ENCODE measurements at places on chromosomes 6 and 20. TPM values are rescaled to one million over a fixed set of nuclear protein-coding genes. Genes with fewer than 3 reads are reported as not detected.

DNA sequence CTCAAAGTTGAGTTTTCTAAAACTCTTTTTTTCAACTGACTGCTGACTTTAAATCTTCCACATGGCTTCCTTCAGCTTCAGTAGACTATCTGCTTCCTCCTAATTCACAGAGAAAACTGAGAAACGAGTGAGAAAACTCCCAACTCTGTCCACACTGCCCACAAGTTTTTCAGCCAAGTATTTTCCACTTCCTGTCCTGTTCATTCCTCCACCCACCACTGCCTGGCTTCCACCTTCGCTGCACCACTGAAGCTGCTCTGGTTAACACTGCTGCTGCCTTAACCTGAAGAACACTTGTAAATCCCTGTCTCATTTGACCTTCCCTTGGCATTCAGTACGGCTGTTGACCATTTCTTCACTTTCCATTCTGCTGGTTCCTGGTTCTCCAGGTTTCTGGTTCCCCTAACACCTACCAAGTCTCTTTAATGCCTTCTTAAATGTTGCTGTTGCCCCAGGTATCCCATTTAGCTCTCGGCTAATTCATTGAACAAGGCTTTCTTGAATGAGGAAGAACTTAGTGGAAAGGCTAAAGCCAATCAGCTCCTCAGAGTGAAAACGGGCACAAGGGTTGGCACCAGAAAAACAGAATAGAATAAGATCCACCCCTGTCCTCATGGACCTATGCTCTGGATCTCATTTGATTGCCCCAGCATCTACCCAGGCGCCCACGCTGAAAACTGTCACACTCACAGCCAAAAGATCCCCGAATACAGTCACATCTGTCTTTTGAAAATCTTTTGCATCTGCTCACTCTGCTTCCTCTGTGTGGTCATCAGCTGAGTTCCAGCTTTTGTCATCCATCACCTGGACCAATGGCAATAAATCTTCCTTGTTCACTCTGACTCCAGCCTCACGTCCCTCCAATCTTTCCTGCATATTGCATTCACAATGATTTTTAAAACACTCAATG is 104.4 kb upstream of the TAB2 start:
- no peak for ATAC-seq

GRCh38 chr20:50073500-50073899 is 39.5 kb downstream of the UBE2V1 start:
- no peak for ATAC-seq

DBNDD2 gene
- total RNA-seq = 9.5 TPM

DNA sequence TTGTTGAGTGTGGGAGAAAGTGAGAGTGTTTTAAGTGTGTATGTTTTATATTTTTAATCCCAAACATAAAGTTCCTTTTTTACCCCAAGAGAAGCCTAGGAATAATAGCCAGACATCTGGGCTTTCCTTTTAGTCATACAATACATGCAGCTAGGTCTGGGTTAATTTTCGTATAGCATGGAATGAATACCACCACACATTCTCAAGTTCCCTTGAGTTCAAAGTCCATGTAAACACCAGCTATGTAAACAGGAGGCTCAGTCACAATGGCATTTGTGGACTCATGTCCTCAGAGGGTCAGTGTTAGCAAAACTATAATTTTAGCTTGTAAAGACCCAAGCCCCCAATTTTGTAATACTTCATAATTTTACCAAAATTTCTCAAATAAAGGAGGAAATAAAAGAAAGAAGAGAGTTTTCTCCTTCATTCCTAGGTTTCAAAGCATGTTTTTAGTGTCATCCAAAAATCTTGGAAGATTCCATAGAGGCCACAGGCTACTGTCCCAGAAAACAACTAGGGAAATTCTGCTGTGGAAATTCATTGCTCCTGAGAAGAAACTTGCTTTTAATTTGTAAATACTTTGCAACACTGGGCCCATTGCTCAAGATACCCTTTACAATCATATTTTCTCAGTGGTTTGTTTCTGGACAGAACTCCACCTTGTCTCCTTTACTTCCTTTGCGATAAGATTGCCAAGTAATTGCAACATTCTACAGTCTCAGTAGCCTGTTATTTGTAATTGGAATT is 671.2 kb downstream of the COL12A1 start:
- no peak for ATAC-seq

GRCh38 chr6:128648022-128648598 is 127.7 kb upstream of the PTPRK start:
- no peak for ATAC-seq

ULBP1 gene
- 3.8 TPM for total RNA-seq

DNA sequence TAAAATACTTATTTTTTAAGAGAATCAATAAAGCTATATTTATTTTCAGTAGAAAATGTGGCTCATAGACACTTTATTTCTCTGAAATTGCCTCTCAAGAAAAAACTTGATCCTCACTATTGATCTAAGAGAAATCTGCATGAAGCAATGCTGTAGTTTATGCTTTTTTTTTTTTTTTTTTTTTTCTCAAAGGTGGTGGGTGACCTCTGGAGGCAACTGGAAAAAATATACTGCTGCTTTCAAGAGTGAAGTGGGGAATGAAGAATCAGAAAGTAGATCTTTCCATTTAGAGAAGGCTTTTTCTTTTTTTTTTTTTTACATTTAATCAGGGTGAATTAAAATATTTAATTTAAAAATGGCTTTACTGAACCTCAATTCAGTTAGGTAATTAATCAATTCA is 169.3 kb downstream of the SLC16A10 start:
- ATAC-seq = no peak

- peak; percentile 76 for ATAC-seq
Measured at GRCh38 chr20:62921119-62921687, 5.1 kb downstream of the DIDO1 start.

PRDM13 gene
- not detected for total RNA-seq

GRCh38 chr6:28167926-28168325 is 26.2 kb downstream of the ZKSCAN8 start:
- ATAC-seq = no peak

- peak; percentile 90 for ATAC-seq
Measured at GRCh38 chr20:52619101-52619500, 353.1 kb upstream of the TSHZ2 start.

DNA sequence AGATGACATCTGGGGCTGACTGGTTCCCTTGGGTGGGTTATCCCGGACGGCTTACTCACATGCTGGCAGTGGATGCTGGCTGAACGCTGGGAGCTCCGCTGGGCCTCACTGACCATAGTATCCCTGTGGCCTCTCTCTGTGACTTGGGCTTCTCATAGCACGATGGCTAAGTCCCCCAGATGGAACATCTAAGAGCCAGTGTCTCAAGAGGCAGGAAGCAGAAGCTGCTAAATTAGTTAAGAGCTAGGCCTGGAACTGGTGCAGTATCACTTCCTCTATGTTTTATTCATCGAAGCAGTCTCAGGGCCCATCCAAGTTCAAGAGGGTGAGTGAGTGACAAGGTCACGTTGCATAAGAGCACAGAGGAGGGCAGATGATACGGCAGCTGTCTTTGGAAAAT is 116.5 kb upstream of the LAMP5 start:
- no peak for ATAC-seq

DNA sequence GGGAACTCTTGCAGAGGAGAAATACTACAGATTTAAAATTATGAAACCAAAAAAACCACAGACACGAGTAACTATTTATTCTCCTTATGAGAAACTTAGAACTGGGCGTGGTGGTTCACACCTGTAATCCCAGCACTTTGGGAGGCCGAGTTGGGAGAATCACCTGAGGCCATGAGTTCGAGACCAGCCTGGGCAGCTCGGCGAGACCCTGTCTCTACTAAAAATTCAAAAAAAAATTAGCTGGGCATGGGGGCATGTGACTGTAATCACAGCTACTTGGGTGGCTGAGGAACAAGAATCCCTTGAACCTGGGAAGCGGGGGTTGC is 36.8 kb downstream of the SSR1 start:
- no peak for ATAC-seq

GRCh38 chr6:30556906-30557682 is at the start of gene PRR3:
PRR3 (plus strand) TSS chr6:30557295; CDS start chr6:30557345, 50 bp downstream.
- ATAC-seq = peak; percentile 61

POM121L2 gene
- total RNA-seq = 0.09 TPM

DNA sequence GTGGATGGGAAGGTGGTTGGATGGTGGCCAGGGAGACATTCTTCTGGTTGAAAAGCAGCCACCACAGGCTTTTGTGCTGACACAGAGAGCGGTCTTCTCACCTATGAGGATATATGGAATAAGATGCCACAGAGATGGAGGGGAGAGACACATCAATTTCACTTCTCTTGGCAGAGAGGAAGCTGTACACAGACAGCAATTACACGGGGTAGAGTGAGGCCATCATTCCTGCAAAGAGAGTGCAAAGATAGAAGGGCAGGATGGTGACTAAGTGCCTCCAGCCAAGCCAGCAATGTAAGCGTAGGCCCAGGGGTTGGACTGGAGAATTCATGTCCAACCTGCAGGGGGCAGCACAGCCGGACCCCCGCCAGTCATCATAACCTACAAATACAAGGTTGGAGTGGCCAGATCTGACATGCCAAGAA is 56.4 kb downstream of the NRN1 start:
- ATAC-seq = no peak

MYB gene
- total RNA-seq = 1.0 TPM

VSTM2L gene
- 63.2 TPM for total RNA-seq

NKAIN4 gene
- total RNA-seq = 1.6 TPM

RIMS4 gene
- total RNA-seq = 21.5 TPM

DNA sequence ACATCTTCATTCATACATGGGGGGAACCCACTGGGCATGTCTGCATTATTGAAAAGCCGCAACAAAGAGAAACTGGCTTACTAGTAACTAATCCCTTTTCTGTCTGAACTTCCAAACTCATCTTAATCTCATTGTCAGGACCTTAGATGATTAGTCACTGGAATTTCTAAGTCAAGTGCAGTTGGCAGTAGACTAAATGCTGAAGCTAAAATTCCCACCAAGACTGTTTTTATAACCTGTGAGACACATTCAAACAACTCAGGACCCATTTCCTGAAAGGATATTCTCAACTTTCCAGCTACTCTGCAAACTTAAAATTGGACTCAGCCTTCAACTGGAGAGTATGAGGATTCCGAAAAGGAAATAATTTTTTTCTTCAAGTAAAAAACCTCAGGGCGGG is 94.8 kb upstream of the SCAF8 start:
- ATAC-seq = no peak

DNA sequence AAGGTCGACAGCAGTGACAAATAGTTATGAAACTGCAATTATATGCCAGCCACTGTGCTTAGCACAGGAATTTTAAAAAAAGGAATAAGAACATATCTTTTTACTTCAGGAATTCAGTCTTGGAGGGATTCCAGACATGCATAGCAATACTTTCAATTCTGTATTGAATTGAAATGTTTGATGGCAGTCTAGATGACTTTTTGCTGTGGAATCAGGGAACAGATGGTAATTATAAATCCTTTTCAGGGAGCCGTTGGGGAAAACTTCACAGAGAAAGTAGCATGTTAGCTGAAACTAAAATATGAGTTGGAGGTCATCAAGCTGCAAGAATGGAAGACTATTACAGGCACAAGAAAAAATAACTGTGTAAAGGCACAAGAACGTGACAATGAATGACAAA is 74.8 kb downstream of the IMPG1 start:
- ATAC-seq = no peak

DNA sequence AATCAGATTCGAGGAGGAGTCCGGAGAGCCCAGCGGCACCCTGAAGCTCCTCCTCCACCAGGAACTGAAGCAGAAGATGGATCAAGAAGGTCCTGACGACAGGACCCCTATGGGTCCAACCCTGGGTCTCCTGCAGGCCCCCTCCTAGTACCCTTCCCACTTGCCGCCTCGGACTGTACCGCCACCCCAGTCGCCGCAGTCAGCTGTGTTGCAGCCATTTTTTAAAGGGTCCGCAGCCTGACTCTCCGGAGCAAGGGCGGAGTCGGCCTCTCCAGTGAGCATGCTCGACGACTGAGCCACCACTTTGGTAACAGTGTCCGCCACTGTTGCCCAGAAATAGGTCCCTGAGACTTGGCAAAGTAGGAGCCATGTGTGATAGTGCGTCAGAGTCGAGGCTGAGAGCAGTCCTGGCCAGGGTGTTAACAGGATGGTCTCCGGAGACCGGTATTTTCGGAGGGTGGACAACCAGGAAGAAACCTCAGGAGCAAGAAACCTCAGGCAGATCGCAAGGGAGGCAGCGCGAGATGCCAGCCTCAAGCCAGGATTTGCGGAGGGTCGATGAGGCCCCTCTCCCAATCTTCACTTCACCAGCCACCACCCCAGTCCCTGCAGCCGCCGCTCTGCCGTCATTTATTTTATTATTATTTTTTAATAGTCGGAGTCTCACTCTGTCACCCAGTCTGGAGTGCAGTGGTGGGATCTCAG is 294.6 kb upstream of the ZNF337 start:
- ATAC-seq = no peak

POU5F1 gene
- 286 TPM for total RNA-seq

DNA sequence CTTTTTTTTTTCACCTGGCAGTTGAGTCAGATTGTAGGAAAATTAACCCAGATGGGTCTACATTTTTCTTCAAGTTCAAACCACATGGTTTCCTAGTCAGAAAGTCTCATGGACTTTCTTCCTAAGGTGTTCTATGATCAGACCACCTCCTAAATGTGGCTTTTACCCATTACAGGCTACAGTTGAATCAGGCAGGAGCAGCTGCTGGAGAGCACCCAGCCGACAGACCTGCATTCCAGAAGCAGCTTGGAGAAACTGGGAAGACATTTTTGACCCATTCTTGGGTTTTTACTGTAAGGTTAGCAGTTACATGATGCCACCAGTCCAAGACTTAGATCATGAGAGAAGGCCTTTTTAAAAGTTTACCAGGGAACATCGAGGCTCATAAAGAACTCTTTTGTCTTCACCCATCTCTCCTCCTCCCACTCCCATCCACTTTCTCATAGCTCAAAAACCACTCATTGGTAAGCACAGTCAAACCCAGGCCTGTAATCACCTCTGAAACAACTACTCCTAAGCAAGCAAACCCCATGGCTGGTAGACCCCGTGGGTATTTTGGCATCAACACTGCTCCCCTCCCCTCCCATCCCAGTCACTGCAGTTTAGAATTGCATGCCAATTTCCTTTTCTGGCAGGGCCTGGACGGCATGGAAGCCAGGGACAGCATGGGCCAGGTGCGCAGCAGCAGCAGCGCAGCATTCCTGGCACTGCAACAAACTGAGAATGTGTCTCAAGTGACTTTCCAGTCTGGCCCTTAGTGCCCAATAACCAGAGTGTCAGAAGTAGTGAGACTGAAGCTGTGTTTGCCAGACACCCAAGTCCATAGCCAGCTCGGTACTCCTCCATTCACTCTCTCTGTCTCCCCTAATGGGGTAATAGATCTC is 113.7 kb downstream of the CLIC5 start:
- ATAC-seq = no peak

Measured in motor neuron (in vitro differentiated cells).